ENCODE measurements at places on chromosomes 5 and 9.

DNA sequence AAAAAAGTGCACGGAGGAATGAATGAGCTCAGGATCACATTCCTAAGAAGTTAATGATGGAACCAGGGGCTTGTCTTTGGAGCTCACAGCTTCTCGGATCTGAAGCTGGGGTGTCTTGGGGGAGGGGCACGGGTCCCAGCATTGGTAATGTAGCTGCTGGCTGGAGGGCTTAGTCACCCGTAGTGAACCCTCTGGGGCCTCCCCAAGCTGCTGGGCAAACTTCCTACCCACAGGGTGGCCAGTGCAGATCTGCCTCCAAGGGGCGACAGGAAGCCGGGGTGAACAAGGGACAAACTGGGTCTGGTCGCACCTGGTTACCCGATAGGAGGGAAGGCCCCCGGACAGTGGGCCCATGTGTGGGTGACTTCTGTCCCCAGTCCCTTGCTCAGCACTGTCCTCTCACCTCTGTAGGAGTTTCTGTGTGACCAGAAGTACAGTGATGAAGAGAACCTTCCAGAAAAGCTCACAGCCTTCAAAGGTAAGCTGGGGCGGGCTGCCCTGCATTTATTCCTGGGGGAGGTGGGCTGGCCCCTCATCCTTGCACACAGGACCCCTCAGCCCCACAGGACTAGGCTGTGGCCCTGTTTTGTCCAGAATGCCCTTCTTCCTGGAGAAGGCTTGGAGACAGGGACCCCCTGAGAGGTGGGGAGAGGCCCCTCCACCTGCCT, 14.1 kb upstream of the NUP214 start:
- DNase-seq: no peak

DNA sequence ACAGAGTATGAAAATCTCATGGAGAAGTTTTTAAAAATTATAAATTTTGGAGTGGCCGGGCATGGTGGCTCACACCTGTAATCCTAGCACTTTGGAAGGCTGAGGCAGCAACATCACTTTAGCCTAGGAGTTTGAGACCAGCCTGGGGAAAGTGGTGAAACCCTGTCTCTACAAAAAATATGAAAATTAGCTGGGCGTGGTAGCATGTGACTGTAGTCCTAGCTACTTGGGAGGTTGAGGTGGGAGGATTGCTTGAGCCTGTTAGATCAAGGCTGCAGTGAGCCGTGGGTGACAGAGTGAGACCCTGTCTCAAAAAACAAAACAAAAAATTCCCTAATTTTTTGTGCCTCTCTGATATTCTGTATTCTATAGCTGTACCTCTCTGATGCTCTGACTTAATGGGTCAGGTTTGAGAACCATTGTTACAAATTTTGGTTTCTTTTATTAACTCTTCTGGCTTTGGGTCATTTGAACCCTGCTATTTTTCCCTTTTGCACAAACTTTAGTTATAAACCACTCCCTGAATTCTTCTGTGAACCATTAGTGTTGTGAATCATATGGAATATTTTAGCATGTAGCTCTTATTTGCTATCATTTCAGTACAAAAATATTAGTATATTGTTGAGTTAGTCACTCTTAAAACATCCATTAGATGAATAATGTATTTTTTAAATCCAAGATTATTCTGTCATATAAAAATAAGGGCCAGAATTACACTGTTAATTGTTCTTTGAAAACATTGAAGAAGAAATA, 51.0 kb downstream of the FER start:
- no peak for DNase-seq

- peak; percentile 63 for DNase-seq
Observed at GRCh38 chr9:122816163-122816867, 12.1 kb downstream of the PDCL start.

DNA sequence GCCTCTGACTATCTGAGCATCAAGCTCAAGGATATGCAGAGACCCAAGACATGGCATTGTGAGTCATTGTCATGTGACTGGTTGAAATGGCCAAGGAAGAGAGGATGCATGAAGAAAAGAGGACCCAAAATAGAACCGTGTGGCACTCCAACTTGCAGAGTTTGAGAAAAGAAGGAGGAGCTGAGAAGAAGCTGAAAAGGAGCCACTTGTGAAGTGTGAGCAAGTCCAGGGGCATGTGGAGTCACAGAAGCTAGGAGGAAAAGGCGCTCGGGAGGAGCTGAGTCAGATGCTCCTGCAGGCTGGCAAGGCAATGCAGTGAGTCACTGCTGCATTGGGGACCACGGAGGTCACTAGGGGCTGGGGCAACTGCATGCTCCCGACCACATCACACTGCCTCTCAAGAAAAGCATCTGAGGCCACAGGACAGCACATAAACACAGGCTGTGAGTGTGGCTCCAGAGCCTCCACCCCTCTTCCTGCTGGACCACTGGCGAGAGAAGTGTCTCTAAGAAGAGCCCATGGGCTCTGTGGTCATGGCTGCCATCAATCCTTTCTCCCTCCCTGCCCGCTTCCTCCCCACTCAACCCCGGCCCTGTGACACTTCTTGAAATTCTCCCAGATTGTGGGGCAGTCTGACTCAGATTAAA, 197.6 kb downstream of the DRD1 start:
- DNase-seq: peak; percentile 68

- no peak for DNase-seq
Observed at GRCh38 chr5:171893290-171893886, 107.8 kb downstream of the SMIM23 start.

- DNase-seq: no peak
Observed at GRCh38 chr9:127205952-127206351, 58.6 kb upstream of the GARNL3 start.

DNA sequence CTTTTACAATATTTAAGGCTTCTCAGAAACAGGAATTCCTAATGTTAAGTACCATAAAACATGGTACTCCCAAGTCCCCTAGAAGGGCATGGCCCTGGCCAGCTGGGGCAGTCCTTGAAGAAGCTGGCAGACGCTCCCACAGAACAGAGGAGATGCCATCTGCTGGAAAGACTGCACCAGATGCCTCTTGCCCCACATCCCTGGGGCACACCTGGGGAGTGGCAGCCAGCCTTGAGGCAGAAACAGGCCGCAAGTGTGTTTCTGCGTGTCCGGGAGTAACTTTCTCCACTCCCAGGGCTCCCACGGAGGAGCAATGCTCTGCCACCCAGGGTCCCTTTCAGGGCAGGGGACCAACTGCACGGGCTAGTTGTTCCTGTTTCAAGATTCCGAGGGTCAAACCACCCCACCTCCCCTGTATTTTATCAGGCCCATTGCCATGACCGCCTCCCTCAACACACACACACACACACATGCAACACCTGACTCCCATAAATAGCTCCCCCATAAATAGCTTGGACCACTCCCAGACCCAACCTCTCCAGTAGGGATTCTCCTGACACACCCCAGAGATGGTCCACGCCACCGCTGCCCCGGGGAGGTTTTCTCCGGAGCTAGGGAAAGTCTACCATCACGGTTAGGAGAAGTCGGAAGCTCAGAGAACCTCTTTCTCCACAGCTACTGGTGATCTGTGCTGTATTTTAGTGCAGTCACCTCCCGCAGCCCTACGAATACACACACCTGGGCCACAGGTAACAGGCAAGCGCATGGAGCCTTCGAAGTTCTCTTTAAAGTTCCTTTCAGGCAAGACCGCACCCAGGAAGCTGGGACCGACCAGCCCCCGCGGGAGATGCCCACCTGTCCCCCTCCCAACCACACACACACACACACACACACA, 1.5 kb downstream of the SPOCK1 start:
- no peak for DNase-seq

- no peak for DNase-seq
Observed at GRCh38 chr9:91303741-91304415, 57.8 kb downstream of the AUH start.

- DNase-seq: no peak
Observed at GRCh38 chr5:111699976-111700375, 57.0 kb downstream of the NREP start.

GRCh38 chr9:70049236-70049635, 5.6 kb downstream of the MAMDC2 start:
- no peak for DNase-seq

DNA sequence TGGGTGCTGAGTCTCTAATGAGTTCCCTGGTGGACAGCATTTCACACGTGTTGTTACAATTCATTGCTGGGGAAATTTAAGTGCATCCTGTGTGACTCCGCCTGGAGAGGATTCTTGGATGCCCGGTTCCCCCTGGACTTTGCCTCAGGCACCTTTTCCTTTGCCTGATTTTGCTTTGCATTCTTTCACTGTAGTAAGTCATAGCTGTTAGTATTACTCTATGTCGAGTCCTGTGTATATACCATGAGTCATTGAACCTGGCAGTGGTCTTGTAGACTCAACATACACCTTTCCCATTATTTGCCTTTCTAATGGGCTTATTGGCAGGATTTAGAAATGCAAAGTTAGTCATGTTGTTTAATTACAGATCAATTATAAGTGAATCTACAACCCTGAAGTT, 81.9 kb upstream of the DHFR start:
- no peak for DNase-seq

GRCh38 chr9:17852108-17852507, 273.2 kb downstream of the SH3GL2 start:
- DNase-seq: no peak

DNA sequence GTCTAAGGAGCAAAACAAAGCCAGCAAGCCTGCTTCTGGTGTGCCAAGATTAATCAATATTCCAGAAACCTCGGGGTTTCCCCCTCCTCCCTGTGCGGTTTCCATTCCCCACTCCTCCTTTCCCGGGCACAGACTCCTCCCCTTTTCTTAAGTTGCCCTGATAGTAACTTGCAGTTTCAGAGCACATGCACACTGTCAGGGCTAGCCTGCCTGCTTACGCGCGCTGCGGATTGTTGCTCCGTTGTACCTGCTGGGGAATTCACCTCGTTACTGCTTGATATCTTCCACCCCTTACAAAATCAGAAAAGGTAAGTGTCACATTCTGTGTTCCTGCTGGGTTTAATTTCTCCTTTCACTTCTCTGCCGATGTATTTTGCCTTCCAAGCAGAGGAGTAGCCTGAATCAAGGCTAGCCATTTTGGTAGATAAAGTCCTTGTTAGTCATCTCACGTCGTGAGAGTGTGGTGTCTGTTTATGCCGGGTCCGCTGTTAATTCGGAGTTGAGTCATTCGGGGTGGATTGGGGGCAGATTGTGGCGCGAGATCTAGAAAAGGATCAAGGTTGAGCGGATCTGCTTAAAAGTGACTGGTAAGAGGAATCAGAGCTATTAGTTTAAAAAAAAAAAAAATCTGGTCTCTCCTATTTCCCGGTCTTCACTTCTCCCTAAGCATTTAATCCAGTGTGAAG, at the start of gene SLC1A3:
Gene SLC1A3 (plus strand): TSS at position 179 of the 686 bp plus-strand sequence. CDS start 1,818 bp downstream, outside the sequence.
- peak; percentile 68 for DNase-seq

GRCh38 chr5:135178476-135179155, 144.6 kb upstream of the PITX1 start:
- no peak for DNase-seq

- DNase-seq: no peak
Observed at GRCh38 chr5:2173151-2173834, 290.6 kb upstream of the IRX4 start.

DNA sequence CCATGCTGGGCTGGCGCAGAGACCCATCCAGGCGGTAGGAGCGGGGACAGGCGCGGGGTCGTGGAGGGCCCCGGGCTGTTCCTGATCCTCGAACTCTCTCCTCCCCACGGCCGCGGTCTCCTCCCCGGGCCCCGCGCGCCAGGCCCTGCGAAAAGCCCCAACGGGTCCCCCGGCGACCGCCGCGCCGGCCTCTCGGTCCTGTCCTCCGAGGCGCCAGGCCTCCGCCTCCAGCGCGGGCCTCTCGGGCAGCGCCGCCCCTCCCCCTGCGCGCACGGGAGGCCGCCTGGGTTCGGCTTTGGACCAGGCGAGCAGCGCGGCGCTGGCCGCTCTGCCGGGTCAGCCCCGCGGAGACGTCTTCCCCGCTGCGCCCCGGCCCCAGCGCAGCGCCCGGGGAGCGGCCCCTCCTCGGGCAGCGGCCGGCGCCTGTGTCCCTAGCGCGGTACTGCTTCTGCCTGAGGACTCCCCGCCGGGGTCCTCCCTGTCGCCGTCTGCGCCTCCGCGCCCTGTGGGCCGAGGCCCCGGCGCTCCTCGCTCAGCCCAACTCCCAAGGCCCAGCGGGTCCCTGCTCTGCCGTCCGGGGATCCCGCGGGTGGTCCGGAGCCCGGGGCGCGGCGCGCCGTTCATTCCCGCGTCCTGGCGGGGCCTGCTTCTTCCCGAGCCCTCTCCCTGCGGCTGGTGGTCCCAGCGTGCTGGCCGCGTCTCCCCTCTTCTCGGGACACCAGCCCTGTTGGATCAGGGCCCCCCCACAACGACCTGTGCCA, 13.4 kb downstream of the COL23A1 start:
- no peak for DNase-seq

GRCh38 chr5:106331415-106331814, 1339.3 kb downstream of the EFNA5 start:
- no peak for DNase-seq

DNA sequence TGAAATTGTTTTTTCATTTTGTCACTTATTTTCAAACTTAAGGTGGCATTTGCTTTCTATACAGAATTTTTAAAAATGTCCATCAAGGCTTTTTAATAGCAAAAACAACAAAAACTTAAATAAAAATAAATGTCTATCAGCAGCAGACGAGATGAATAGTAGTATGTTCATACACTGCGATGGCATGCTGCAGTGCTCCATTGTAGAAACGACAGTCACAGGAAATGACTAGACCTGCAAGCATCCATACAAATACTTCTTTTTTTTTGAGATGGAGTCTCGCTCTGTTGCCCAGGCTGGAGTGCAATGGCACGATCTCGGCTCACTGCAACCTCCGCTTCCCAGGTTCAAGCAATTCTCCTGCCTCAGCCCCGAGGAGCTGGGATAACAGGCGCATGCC, 41.4 kb downstream of the COL23A1 start:
- no peak for DNase-seq

DNA sequence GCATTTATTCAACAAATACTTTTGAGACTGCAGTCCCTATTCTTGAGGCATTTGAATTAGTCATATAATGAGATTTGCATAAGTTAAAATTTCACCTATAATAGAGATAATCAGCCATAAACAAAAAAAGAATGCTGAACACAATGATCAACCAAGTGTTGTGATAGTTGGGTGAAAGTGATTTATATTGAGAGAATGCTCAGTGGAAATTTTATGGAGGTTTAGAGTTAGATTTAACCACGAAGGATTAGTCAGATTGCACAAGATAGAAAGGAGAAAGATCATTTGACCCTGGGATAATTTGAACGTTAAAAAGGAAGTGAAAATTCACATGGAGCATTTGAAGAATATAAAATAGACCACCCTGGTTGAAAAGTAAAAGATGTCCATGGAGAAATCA, 356.2 kb downstream of the NPR3 start:
- no peak for DNase-seq

GRCh38 chr9:69542058-69542457, 130.1 kb downstream of the APBA1 start:
- no peak for DNase-seq

DNA sequence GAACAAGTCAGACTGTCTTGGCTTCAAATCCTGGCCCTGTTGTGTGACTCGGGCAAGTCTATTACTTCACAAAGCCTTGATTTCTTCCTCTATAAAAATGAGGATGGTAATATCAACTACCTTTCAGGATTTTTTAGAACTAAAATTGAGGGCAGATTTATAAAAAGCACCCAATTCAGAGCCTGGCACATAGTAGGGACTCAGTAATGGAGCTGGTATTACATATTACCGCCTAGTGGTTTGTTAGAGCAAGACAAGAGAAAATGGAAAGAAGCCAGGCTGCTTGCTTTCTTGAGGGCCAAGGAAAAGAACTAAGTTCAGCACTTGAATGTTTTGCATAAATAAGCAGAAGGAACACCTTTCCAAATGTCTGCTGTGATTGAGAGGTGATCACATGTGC, 19.4 kb downstream of the ZNF346 start:
- no peak for DNase-seq

GRCh38 chr5:159456722-159457465, 126.6 kb upstream of the IL12B start:
- DNase-seq: peak; percentile 60

- DNase-seq: no peak
Observed at GRCh38 chr5:120538149-120538548, 74.0 kb downstream of the PRR16 start.
